ENCODE measurements at places on chromosomes 3 and 15.

GRCh38 chr3:10189557-10190354 is 25.0 kb downstream of the IRAK2 start:
- no peak for DNase-seq

DNA sequence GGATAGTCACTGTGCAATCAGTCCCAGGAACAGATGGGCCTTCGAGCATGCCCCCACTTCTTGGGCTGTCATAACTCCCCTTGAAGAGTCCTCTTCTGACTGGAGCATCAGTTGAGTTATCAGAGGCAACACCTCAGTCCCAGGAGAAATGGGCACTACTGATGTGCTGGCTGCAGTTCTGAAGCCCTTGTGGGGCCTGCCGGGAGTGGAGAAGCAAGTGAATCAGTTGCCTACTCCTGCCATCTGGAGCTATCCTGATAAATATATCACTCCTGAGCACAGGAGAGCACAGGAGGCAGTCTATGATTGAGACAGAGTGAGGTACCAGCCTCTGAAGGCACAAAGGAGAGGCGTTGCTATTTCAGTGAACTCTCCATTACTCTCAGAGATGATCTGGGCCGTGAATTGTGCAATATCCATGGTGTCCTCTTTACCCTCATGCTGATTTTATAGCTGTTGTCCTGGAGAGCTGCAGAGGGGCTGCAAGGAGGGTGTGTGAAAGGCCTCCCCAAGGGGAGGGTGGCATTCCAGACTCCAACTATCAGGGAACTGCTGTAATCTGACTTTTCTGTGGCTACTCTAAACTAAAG is 344.2 kb upstream of the ROPN1 start:
- DNase-seq = no peak

- no peak for DNase-seq
Measured at GRCh38 chr15:91100814-91101607, 954 bp downstream of the SV2B start.

DNA sequence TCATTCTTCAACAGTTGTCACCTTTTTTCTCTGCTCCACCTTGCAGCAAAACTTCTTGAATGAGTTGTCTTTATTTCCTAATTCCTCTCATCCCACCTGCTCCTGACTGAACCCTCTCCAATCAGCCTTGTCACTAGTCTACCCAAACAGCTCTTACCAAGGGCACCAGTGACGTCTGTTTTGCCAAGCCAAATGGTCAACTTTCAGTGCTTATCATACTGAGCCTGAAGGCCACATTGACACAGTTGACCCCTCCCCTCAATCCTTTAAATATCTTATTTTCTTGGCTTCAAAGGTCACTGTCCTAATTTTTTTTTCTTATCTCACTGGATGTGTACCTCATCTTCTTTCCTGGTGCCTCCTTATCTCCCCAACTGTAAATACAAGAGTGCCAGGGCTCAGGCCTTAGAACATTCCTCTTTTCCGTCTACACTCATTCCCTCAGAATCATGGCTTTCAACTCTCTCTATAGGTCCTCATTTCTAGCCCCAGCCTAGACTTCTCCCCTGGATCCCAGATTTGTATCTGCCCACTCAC is 43.2 kb downstream of the CMTM8 start:
- no peak for DNase-seq

DNA sequence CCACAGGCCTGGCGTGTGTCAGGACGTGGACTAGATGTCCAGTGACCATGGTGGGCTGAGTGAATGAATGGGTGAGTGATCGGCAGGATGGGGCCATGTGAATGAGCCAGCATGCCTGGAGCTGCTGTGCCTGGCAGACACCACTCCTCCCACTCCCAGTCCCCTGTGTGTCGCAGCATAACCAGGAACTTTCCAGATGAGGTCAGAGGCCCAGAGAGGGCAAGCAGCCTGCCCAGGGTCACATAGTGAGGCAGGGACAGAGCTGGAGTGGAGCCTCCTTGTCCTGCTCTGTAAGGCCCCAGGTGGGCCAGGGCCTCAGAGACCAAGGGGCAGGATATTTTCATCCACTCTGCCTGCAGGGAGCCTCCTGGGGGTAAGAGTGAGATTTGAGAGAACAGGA is 6.4 kb downstream of the IQSEC1 start:
- no peak for DNase-seq

GRCh38 chr3:113242096-113242581 is 30.8 kb downstream of the BOC start:
- DNase-seq = no peak

- no peak for DNase-seq
Measured at GRCh38 chr15:77671362-77672056, 38.8 kb upstream of the LINGO1 start.

GRCh38 chr15:40743921-40744814 is 10.9 kb downstream of the RMDN3 start:
- DNase-seq = peak; percentile 42

GRCh38 chr3:172595664-172596393 is 72.6 kb upstream of the TNFSF10 start:
- DNase-seq = no peak

DNA sequence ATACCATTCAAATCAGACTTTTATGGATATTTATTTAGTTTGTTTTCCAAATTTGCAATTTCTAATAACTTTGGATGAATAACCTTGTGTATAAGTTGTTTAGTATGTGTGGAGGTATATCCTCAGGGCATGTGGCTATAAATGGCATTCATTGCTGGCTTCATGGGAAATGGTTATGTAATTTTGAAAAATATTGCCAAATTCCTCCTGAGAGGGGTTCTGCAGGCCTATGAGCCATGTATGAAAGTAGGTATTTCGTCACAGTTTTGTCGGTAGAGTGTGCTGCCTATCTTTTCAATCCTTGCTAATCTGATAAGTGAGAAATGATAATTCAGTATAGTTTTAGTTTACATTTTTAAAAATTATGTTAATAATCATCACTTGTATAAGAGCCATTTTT is 256.4 kb upstream of the ZNF385D start:
- no peak for DNase-seq

- DNase-seq = no peak
Measured at GRCh38 chr3:100972867-100973266, 20.4 kb downstream of the ABI3BP start.

GRCh38 chr15:73571346-73571745 is 61.8 kb downstream of the NPTN start:
- no peak for DNase-seq

DNA sequence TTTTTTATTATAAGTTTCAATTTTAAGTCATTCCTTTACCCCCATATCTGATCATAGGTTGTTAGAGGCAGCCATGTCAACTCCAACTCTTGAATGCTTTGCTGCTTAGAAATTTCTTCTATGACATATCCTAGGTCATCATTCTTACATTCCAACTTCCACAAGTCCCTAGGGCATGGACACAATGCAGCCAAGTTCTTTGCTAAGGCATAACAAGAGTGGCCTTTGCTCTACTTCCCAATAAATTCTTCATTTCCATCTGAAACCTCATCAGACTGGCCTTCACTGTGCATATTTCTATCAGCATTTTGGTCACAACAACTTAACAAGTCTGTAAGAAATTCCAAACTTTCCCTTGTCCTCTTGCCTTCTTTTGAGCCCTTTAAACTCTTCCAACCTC is 28.5 kb downstream of the TRIM42 start:
- DNase-seq = no peak

DNA sequence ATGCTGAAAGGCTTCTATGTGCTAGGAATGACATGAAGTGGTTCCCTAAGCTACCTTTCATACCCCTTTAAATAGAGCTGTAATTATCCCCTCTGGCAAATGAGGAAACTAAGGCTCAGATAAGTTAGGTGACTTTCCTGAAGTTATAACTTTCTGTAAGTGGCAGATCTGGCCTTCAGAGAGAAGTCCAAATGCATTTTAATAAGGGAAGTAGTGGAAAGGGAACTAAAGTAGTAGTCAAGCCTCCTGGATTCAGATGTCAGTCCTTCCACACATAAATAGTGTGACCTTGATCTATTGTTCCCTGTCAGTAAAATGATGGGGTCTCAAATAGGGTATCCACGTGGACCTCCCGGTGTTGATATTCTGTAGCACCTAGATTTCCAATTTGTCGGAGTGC is 277.7 kb downstream of the EDEM1 start:
- no peak for DNase-seq

DNA sequence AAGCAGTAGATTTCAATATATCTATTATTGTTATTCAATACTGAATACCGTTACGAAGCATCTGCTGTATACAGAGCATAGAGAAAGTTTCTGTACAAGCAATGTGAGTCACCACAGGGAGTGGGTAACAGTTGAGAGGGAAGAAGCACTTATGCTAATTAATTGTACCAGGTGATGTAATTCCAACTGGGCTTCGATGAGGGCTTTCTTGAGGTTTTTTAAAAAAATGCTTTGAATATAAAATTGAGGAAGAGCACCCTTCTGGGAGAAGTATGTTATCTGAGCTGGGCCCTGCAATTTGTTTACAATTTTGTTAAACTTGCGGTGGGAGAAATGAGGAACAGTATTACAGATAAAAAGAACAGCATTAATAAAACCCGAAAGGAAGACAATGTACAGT is 197.9 kb downstream of the TPRG1 start:
- DNase-seq = no peak

DNA sequence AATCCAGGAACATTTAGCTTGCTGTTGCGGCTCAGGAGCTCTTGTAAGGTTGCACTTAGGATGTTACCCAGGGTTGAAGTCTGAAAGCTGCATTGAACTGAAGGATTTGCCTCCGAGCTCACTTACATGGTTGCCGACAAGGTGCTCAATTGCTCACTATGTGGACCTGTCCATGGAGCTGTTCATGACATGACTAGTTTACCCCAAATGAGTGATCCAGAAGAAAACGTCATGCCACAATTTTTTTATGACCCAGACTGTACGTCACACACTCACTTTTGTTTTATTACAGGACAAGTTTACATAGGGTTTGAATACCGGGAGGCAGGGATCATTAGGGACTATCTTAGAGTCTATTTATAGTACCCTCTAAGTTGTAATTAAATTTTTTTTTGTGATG is 21.0 kb upstream of the CLDN11 start:
- DNase-seq = no peak

DNA sequence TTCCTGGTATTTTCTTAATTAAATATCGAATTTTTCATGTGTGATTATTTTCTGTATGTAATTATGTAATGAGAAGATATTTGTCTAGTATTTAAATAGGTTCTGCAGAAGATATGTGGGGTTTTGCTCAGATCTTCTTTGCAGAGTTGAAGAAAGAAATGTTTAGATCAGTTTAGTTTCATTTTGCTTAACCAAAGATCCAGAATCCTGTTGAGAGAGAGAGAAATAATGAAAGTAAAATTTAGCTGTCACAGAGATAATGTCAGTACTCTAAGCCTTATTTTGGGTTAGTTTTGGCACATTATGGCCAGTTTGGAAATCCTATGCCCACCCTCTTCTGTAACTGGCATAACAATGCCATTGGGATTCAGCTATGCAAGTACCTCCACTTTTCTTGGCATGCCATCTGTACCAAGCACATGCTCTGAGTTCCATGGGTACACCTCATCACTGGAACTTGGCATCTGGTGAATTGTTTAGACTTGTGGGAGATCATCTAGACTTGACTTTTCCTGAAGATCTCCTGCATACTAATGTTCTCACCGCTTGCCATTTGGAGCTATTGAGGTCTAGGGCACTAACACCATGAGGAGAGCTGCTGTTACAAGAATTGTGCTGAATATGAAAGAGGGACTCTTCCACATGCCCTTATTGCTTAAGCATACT is 30.9 kb downstream of the PLSCR1 start:
- DNase-seq = no peak

DNA sequence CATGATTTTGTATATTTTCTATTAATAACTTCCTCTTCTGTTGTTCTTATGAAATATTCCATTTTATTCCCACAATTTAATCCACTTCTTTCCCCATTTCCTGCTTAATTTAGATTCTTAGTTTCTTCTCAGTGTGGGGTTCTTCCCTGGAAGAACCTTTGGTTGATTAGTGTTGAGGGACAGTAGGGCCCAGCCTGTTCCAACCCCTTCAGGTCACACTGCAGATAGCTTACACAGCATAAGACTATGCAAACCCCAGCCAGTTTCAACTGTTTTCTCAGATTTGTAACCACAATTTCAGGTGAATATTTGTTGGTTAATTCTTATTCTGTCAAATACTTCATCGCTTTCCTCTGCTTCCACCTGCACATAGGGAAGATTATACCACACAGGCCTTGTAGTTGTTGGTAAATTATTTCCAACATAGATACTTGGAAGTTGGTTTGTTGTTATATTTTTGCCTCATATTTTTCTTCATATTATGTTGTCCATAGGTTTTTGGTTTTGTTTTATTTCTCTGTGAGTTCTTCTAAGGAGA is 34.7 kb downstream of the AADACL2 start:
- no peak for DNase-seq

- no peak for DNase-seq
Measured at GRCh38 chr3:123053107-123053506, 13.7 kb upstream of the PDIA5 start.

DNA sequence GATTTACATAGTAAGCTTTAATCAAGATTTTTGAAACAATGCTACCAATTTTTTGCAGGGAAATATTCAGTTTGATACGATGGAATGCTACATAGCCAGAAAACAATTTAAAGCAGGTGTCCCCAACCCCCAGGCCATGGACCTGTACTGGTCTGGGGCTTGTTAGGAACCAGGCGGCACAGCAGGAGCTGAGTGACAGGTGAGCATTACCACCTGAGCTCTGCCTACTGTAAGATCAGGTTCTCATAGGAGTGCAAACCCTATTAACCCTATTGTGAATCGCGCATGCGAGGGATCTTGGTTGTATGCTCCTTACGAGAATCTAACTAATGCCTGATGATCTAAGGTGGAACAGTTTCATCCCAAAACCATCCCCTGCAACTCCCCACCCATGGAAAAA is 322.6 kb upstream of the NECTIN3 start:
- DNase-seq = no peak

GRCh38 chr3:134563601-134564000 is 77.7 kb downstream of the CEP63 start:
- no peak for DNase-seq

DNA sequence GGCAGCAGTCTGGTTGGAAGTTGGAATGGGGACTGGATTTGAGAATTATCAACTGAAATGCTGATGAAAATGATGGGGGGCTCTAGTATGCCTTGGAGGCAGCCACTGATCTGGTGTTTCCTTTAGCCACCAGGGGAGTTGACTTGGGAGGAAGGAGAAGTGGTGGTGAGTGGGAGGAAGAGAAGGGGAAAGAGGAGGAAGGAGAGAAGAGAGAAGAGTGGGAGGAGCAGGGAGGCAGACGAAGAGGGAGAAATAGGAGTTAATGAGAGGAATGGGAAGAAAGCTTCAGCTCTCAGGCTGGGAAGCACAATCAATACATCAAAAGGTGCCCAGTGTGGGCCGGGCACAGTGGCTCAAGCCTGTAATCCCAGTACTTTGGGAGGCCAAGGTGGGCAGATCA is 23.3 kb upstream of the HCN4 start:
- DNase-seq = no peak

GRCh38 chr3:115922681-115923347 is 299.5 kb downstream of the GAP43 start:
- no peak for DNase-seq

GRCh38 chr3:159938714-159939113 is 49.9 kb upstream of the IL12A start:
- no peak for DNase-seq
